ENCODE measurements at places on chromosomes 6 and 20.
A peak's percentile ranks its signal among the peaks of the same experiment; 100 is the strongest.

DNA sequence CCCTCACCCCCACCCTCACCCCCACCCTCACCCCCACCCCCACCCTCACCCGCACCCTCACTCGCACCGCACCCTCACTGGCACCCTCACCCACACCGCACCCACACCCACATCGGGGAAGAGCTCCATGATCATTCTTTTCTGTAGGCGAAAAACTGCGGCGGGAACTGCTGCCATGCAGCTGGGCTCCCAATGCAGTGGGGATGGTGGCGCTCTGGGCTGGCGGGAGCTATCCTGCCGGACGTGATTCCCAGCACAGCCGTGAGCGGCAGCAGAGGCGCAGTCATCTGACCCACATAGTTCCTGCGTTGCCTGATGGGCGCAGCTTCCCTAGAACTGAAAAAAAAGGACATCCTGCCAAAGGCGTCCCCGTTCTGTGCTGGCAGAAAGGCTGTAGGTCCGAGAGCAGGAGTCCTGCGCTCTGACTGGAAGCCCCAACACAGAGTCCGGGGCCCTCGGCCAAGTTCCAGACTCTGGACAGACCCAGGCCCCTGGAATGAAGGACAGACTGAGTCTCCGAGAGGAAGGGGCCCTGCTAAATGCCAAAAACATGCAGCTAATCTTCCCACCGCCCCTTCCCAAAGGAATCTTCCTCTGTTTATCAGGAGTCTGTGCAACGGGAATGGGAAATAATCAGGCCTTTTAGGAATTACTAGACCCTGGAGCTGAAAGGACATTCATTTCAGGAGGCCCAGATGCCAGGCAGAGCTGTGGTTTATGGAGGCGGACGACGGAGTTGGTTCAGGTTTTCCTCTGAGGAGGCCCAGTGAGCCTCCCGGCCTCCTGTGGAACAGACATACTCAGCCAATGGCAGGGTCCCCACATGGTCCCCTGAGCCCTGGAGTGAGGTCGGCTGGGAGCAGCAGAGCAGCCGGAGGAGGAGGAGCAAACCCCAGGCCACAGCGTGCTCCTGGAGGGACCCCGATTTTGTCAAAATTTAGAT, 14.1 kb upstream of the TCFL5 start:
- no peak for DNase-seq

- DNase-seq, result no peak
These were observed 28.1 kb upstream of the HLA-C start for GRCh38 chr6:31299947-31300346.

- DNase-seq, result no peak
These were observed 61.4 kb downstream of the SYTL3 start for GRCh38 chr6:158711264-158711663.

DNA sequence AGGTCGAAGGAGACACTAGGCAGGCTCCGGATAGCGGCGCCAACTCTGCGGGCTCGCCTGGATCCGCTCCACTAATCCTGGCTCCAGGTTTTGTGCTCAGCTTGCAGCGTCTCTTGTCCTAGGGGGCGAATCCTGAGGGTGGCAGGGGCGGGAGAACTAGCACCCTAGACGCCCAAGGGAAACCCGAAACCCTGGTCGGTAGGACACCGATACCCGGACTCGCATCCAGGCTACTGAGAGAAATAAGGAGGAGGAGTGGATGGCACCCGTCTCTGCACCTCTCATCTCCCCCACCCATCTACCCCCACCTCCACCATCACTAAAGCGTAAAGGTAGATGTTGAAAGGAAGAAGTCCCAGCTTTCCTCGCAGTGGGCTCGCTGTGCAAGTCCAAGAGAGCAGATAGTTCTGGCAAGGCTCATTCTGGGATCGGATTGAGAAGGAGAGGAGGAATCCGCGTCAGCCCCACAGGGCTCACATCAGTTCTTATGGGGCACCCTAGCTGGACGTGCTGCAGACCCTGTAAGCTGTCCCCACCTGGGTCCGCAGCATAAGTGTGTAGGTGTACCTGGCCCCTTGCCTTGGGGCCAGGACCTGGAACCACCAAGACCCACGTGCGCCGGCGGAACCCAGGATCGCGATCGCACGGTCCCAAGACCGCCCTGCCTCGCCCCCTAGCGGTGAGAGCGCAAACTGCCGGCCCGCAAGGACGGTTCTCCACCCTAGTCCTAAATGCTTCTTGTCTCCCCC, 6.9 kb downstream of the SLC32A1 start:
- DNase-seq, result peak; percentile 77

DNA sequence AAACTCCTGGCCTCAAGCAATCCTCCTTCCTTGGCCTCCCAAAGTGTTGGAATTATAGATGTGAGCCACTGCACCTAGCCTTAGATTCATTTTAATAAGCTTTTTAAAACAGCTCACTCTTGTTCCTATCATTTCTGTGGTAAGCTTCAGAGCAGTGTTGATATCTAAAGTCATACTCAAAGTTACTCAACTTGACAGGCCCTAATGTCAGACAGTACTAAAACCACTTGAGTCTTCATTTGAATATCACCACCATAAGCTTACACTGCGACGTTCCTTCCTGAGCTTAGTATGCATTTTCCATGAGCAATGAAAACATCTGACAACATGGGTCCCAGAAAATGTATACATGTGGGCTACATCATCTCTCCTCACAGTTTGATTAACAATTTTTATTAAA, 6.0 kb downstream of the FUCA2 start:
- no peak for DNase-seq

DNA sequence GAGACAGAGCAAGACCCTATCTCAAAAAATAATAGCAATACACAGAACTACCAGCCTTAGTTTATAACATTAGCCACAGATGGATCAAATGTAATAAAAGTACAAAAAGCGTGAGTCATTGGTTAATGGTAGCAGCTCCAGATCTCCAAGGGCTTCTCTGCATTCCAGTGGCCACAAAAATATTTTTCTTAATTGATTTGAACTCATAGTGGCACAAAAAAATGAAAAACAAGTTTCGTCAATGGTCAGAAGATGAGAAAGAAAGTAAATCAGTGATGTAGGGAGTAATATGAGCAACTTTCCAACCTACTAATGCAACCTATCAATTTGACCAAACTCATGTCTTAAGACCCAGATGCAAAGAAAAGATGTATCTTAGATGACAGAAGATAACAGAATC, 79.6 kb downstream of the CEP57L1 start:
- DNase-seq, result no peak

DNA sequence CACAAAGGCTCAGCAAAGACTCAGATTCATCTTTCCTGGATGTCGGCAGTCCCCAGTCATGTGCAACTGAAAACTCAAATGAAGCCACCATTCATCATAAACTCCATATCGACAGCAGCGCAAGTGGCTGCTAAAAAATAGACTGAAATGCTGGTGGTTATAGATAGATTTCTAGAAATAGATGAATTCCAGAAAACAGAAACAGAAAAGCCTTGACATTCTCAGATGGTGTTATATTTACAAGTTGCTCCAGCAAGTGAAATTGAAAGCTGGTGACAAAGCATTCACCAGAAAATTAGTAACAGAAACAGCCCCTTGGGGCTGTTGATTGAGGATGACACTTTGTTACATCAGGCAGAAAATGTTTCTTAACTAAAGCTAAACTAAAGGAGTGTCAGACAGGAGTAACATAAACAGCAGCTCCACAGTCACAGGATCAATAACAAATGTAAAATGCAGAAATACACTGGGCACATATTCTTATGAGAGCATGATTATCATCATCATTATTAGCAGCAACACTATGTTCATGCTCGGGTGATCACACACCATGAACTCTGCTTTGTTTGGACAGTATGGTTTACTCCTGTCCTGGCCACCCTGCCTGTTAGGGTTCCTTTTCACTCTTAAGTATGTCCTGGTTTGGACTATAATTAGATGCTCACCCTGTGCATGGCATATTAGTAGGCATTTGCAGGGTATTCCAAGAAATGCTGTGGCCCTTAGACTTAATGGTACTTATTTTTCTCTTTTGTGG, 36.4 kb upstream of the SLC35F1 start:
- DNase-seq, result no peak

- no peak for DNase-seq
These were observed 46.2 kb downstream of the CDS2 start for GRCh38 chr20:5172903-5173463.

GRCh38 chr6:37347177-37347576, 6.6 kb upstream of the RNF8 start:
- no peak for DNase-seq

GRCh38 chr20:51703400-51704287, 64.5 kb downstream of the ATP9A start:
- DNase-seq, result no peak

DNA sequence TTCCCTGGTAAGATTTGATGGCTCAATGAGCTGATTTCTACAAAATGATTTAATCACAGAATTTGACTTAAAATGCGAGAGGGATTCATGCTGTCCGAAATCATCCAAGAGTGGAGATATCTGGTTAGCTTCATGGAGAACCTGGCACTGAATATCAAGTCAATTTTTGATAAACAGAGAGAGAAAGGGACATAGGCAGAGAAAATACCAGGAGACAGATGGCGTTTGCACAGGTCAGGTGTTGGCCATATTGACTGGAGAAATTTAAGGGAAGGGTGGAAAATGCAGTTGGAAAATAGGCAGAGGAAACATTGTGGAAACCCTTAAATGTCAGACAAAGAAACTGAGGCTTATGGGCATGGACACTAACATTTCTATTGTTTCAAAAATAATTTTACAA, 47.0 kb downstream of the BCAS1 start:
- DNase-seq, result no peak

DNA sequence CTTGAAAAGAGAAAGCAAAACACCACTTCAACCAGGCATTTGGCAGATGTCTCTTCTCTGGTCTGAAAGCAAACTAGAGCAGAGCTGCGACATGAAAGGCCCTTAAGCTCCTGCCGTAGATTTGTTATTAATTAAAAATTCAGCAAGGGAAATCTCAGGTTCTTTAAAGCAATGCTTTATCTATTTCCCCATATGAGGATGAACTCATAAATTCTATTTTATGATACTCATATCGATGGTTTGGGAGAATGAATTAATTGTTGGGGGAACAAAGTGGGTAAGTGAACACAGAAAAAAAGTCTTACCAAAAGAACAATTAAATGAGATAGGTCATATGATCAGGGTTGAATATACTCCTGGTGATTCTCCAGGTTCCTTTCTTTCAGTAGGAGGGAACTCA, 464.7 kb upstream of the SLC35B3 start:
- no peak for DNase-seq

GRCh38 chr20:47708953-47709833, 76.1 kb downstream of the SULF2 start:
- no peak for DNase-seq

DNA sequence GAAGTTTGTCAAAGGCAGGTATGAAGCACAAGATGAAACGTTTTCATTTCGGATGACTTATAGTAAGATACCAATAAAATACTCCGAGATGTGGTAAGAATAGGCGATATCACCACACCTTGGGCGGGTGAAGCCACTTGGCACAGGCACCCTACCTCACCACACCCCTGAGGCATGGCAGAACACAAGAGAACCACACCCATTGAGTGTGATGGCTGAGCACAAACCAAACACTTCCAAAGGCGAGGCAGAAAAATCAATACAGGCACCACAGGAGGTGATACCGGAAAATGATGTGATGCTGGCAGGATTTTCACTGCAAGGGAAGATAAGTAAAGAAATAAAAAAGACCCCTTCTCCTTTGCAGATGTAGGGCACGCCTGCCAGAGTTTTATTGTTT, 332.9 kb upstream of the PRDM1 start:
- no peak for DNase-seq

GRCh38 chr6:7033202-7033601, 74.6 kb upstream of the RREB1 start:
- DNase-seq, result no peak

DNA sequence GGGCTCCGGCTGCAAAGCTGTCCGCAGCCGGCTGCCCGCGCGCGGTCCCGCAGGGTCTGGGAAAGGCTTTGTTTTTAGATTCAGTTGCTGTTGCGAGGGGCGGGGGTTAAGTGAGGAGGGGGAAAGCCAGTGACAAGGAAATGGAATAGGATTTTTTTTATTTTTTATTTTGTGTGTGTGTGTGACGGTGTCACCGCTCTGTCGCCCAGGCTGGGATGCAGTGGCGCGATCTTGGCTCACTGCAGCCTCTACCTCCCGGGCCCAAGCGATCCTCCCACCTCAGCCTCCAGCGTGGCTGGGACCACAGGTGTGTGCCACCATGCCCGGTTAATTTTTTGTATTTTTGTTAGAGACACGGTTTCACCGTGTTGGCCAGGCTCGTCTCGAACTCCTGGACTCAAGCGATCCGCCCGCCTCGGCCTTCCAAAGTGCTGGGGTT, 615 bp upstream of the UBE2J1 start:
- peak; percentile 46 for DNase-seq

GRCh38 chr6:110310861-110311446, 47.2 kb downstream of the METTL24 start:
- DNase-seq, result no peak

GRCh38 chr20:43392561-43392960, 65.1 kb upstream of the SRSF6 start:
- DNase-seq, result no peak

DNA sequence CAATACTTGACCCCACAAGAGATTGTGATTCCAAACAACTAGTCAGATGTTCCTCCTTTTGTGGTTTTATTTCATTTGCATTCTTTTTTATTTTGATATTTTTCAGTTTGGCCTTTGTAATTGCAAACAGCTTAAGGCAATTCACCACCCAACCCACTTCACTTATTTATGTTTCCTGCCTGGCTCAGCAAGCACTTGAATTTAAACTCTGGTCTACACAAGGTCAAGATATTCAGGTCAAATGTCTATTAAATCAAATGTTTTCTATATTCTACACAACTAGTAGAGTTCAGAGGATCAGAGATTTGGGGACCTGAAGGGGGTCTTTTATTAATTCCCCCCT, 100.1 kb downstream of the SGK1 start:
- DNase-seq, result no peak

DNA sequence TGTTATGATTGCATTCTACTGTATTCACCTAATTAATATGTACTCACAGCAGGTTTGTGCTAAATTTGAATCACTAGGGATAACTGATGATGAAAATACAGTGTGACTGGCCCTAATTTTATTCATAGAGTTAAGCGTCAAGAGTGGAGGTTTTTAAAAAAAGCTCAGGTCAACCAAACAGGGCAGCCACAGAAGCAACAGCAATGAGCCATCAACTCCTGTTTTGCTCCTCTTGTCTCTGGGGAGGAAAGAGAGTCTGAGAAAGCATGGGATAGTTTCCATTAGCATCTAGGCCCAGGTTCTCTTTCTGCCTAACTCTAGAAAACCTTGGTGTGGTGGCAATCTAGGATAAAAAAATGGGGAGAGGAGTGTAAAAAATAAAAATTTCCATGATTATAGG, 122.1 kb downstream of the OGFRL1 start:
- DNase-seq, result no peak

DNA sequence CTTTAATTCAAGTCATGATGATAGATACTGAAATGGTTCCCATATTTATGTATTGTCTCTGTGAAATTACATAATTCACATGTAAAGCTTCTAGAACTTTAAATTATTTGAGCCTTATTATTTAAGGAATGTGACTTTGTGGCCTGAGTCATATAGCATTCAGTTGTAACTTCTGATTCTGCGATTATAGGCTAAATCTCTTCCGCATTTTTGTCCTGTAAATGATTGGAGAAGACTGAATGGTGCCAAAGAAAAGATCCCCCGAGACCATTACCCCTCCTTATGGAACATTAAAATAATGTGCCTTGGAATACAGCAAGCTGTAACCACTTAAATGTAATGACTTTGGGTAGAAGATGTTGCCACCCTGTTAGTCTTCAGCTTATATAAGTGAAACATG, 63.3 kb upstream of the MAP7 start:
- DNase-seq, result no peak

Measured in DND-41 (cell line).